ENCODE measurements at places on chromosomes 11 and 22.

GRCh38 chr11:116109228-116109627, 605.0 kb upstream of the CADM1 start:
- DNase-seq = no peak

DNA sequence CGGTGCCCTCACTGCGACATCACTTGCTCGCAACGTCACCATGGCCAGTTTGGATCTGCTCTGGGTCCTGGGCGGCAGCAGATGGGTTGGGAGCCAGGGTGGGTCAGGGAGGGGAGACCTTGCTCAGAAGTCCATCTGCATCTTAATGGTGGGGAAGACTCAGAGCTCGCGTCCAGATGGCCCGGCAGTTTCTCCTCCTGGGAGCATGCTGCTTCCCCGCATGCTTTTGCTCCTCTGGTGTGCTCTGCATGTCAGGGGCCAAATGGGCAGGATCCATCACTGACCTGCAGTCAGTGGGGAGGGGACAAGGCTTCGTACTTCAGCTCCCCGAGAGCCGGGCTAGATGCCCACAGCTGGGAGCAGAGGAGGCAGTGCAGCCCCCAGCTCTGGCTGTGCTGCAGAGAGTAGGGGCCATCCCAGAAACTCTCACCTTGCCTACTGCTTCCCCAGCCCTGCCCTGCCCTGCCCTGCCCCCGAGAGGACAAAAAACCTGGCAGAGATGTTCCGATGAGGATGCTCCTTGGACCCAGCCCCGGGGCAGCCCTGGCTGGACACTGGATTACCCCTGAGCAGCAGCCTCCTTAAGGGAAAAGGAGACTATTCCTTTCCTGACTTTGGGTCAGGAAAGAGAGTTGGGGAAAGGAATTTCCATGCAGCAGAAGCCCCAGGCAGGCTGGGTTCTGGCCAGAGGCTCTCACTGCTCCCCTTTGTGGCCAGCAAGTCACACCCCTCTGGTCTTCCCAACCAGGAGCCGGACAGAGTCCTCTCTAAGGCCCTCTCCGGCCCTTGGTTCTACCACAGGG, 149.9 kb downstream of the PKNOX2 start:
- DNase-seq = no peak

DNA sequence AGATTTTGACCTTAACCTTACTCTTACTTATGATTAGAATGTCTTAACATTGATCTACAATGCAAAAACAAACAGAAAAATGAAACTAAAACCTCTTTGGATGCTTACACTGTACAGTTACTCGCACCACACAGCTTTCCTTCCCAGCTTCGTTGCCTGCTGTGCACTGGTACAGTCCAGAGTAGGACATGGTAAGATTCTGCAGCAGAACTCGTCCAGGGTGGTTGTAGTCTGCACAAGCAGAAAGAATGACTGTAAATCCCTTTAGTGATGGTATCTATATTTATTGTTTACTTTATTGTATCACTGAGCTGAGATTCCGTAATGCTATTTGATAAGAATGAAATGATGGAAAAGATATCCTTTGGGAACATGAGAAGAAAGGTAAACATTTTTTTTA, 21.0 kb upstream of the HSPA8 start:
- DNase-seq = no peak

DNA sequence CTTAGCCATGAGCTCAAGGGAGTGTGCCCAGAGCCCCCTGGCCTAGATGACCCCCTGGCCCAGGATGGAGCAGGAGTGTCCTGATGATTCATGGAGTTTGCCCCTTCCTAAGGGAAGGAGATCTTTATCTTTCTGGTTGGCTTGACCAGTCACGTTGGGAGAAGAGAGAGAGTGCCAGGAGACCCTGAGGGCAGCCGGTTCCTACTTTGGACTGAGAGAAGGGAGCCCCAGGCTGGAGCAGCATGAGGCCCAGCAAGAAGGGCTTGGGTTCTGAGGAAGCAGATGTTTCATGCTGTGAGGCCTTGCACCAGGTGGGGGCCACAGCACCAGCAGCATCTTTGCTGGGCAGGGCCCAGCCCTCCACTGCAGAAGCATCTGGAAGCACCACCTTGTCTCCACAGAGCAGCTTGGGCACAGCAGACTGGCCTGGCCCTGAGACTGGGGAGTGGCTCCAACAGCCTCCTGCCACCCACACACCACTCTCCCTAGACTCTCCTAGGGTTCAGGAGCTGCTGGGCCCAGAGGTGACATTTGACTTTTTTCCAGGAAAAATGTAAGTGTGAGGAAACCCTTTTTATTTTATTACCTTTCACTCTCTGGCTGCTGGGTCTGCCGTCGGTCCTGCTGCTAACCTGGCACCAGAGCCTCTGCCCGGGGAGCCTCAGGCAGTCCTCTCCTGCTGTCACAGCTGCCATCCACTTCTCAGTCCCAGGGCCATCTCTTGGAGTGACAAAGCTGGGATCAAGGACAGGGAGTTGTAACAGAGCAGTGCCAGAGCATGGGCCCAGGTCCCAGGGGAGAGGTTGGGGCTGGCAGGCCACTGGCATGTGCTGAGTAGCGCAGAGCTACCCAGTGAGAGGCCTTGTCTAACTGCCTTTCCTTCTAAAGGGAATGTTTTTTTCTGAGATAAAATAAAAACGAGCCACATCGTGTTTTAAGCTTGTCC, 14.3 kb downstream of the ADORA2A start:
- no peak for DNase-seq

DNA sequence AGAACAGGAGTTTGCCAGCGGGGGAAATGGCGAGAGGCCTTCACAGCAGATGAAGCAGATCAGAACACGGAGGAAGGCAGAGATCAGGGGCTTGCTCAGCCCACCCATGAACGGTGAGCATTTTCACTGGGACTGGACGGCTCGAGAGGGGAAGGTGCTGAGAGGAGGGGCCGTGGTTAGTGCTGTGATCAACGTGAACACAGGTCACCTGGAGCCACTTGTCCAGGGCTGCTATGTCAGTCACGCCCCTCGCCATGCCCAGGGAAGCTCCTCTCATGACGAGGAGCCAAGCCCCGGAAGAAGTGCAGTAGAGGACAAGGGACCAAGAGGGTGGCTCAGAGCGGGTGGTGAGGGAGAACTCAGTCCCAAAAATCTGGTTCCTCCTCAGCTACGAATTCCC, 7.0 kb downstream of the PLA2G6 start:
- DNase-seq = no peak

Data from CD8-positive, alpha-beta memory T cell (primary cell).